Cardiac muscle cell (in vitro differentiated cells and primary cell): ENCODE measurements at places on chromosomes 2 and 18. TPM values are rescaled to one million over a fixed set of nuclear protein-coding genes. Genes with fewer than 3 reads are reported as not detected.

- H3K4me3 ChIP-seq, result no peak overlapping the region
- H3K27ac ChIP-seq, result no peak overlapping the region
- no peak for DNase-seq
- no peaks in the 10 kb centered on the region for H3K27me3 ChIP-seq
- H3K36me3 ChIP-seq, result peaks cover 10% of the 10 kb centered on the region
- H3K4me1 ChIP-seq, result peaks cover 10% of the 10 kb centered on the region
Observed at GRCh38 chr2:69097891-69098655, 85.1 kb downstream of the ANTXR1 start.

- H3K4me1 ChIP-seq, result no peaks in the 10 kb centered on the region
- DNase-seq, result no peak
- H3K36me3 ChIP-seq, result no peaks in the 10 kb centered on the region
Observed at GRCh38 chr2:227617316-227618230, at the start of gene SCYGR4. Gene SCYGR4, plus strand, starts transcription at chr2:227617498. Its CDS starts 0 bp downstream, at chr2:227617498.

The MYCN gene
- total RNA-seq, result 48.1 and 72.5 TPM in 2 replicates

DNA sequence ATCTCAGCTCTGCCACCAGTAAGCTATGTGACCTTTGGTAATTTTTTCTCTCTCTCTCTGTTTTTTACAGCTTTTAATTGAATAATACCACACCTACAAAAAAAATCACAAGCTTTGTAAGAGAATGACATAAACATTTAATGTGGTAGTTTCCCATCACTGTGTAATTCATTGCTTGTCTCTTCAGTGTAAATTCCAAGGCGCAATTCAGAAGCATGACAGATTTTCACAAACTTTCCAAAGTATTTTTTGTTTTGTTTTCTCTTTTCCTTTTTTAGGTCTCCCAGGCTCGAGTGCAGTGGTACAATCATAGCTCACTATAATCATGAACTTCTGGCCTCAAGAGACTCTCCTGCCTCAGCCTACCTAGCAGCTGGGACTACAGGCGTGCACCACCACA is 25.0 kb upstream of the PPM1B start:
- H3K27me3 ChIP-seq, result no peaks in the 10 kb centered on the region
- H3K36me3 ChIP-seq, result no peaks in the 10 kb centered on the region
- DNase-seq, result no peak
- H3K4me1 ChIP-seq, result no peaks in the 10 kb centered on the region
- H3K4me3 ChIP-seq, result no peak overlapping the region
- H3K27ac ChIP-seq, result no peak overlapping the region

DNA sequence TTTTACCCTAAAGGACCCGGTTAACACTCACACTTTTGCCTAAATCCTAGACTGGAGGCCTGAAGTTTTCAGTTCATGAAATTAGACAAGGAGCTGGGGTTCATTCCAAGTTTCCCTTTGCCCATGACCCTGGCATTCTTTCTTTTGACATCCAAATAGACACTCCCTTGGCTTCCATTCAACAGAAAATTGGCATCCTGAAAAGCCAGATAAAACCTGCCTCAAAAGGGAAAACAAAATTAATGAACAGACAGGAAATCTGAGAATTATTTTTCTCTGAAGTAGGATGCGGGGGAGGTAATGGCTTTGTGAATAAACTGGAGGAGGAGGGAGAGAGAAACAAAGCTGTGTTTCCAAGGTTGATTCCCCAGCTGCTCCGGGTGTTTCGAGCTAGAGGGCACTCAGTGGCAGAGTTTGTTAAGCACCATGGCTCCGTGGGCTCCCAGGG is 41.0 kb downstream of the SPP2 start:
- no peak for DNase-seq
- H3K27ac ChIP-seq, result no peak overlapping the region
- H3K4me3 ChIP-seq, result no peak overlapping the region
- no peaks in the 10 kb centered on the region for H3K27me3 ChIP-seq
- H3K36me3 ChIP-seq, result no peaks in the 10 kb centered on the region

DNA sequence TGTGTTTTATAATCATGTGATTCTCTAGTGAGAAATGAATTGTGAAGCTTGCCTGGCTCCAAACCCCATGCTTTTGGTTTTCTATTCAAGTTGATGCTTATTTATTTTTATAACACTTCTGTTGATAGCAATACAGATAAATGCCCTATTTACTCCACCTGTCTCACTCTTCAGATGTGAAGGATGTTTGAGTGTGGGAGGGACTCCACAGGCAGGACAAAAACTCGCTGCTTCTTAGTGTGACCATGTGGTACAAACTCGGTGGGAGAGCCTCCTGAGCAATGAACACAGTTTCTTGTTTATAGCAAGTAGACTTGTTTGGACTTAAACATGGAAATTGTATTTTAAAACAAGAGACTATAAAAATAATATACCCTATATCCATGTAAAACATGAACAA is 219.7 kb downstream of the GULP1 start:
- no peak overlapping the region for H3K27ac ChIP-seq
- H3K36me3 ChIP-seq, result no peaks in the 10 kb centered on the region
- peaks cover 18% of the 10 kb centered on the region for H3K4me1 ChIP-seq

The GAD1 gene
- total RNA-seq, result 0.11 and 0.12 TPM in 2 replicates

- H3K36me3 ChIP-seq, result no peaks in the 10 kb centered on the region
- no peaks in the 10 kb centered on the region for H3K27me3 ChIP-seq
- no peaks in the 10 kb centered on the region for H3K4me1 ChIP-seq
- H3K4me3 ChIP-seq, result no peak overlapping the region
- DNase-seq, result peak; percentile 68
Observed at GRCh38 chr18:293536-293935, 25.7 kb upstream of the THOC1 start.

The SP5 gene
- total RNA-seq, result 0.69 and 2.0 TPM in 2 replicates

DNA sequence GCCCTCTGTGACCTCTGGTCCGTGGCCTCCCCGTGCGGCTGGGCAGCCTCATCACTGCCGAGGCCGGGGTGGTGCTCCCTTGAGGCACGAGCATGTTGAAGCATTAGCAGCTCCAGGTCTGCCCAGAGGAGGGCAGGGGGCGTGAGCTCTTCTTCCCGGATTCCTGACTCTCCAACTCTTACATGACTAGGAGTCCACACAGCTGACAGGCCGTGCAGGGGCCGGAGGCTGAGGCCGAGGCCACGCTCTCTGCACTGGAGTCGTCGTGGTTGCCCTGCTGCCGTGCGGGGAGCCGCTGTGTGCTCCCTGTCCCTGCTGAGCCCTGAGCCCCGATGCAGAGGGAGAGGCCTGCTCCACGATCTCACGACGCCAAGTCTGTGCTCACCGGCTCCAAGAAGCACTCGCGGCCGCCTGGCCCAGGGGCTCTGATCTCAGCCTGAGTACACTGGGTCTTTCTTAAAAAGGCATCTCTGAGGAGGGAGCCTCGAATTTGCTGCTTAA is 19.4 kb upstream of the KCNG2 start:
- H3K27me3 ChIP-seq, result no peaks in the 10 kb centered on the region
- no peak for DNase-seq
- no peaks in the 10 kb centered on the region for H3K36me3 ChIP-seq
- H3K4me3 ChIP-seq, result no peak overlapping the region
- no peaks in the 10 kb centered on the region for H3K4me1 ChIP-seq

The GPR45 gene
- total RNA-seq, result not detected in 2 replicates

DNA sequence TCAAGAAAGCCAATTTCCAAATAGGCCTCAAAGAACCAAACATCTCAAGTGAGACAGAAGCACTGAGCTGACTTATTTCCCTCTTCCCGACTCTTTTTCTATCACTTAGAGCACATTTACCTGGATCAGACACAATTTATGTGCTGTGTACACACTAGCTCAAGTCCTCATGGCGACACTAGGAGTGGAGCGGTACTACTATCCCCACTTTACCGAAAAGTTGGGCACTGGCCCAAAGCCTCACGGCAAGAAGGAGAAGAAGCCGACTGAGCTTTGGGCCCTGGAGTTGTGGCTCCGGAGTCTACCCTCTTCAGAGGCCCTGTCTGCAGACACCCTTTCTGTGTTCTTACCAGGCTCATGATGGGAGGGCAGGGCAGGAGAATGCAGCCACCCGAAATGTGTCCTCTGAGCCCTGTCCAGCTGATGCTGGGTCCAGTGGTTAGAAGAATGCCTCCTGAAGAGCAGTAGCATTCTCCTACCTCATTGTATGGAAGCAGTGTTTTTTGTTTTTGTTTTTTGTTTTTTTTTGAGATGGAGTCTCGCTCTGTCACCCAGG is 91.7 kb upstream of the CNGA3 start:
- no peak overlapping the region for H3K4me3 ChIP-seq
- no peaks in the 10 kb centered on the region for H3K27me3 ChIP-seq
- H3K4me1 ChIP-seq, result no peaks in the 10 kb centered on the region
- no peak for DNase-seq
- H3K27ac ChIP-seq, result no peak overlapping the region

DNA sequence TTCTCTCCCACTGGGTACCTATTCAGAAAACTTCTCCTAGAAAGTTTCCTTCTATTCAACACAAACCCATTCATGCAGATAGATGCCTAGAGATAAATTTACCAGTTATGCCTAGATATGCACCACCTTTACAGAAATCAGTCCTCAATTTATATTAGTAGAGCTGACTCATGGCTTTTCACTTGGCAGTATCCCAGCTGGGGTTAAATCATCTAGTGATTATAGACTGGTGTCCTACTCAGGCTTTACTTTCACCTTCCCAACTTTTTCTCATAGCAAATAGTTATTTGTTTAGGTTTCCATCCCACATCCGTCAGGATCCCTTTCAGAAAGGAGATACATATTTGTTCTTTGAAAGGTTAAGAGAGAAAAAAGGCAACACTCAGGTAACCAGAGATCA is 124.5 kb downstream of the AQP4 start:
- H3K36me3 ChIP-seq, result no peaks in the 10 kb centered on the region
- DNase-seq, result no peak
- no peaks in the 10 kb centered on the region for H3K27me3 ChIP-seq
- H3K4me1 ChIP-seq, result no peaks in the 10 kb centered on the region
- H3K4me3 ChIP-seq, result no peak overlapping the region
